EH (cell line): ENCODE measurements at places on chromosomes 2 and 18.

DNA sequence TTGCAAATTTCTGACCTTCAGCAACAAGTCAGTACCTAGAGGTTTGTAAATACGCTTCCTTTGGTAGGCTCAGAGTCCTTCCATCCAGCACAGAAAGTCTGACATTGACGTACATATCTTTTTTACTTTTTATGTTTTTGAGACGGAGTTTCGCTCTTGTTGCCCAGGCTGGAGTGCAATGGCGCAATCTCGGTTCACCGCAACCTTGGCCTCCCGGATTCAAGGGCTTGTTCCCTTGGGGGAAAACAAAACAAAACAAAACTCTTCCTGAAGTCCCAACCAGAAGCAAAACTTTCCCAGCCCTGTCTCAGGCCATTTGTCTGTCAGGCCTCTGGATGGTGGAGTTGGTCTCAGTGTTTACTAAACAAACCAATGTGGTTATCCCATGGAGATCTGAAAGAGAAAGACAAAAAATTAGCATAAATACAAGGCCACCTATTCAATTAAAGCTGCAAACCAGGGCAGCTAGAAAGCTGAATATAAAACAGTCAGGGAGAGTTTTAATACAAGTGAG, 29.6 kb upstream of the ATL2 start:
- no peak for DNase-seq

DNA sequence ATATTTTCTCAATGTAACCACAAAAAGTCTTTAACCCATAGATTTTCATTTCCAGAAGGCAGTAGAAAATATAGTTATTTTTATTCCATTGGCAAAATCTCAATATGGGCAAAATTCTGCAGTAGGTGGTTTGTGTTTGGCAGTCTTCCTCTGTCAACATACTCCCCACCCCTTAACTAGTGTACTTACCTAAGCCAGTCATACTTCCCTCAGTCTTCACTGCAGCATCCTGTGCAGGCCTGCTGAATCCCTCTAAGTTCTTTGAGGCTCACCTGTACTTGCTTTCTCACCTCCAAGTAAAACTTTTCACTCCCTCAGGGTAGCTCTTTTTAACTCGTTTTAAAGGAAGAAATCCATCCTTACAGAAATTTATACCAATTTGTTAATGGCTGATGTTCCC, 6.8 kb downstream of the CARF start:
- DNase-seq: no peak

- no peak for DNase-seq
Observed at GRCh38 chr2:215884451-215885087, 128.8 kb downstream of the MREG start.

GRCh38 chr2:56185582-56186046, 1.8 kb downstream of the CCDC85A start:
- peak; percentile 71 for DNase-seq

DNA sequence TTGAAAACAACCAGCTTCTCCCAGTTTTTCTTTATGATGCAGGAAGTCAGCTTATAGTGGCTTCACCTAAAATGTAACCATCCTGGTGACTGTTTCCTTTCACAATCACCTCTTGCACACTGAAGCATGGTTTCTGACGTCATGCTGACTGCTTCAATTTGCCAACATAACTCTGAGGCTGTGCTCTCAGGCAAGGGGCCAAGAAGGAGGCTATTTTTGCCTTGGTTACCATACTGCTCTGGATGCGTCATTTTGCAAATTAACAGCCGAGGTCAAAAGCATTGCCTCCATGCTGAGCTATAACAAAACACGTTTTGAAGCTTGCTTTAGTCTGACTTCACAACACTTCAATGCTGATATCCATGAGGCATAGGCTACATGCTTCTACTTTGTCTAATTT, 397.8 kb downstream of the METTL4 start:
- DNase-seq: peak; percentile 95

DNA sequence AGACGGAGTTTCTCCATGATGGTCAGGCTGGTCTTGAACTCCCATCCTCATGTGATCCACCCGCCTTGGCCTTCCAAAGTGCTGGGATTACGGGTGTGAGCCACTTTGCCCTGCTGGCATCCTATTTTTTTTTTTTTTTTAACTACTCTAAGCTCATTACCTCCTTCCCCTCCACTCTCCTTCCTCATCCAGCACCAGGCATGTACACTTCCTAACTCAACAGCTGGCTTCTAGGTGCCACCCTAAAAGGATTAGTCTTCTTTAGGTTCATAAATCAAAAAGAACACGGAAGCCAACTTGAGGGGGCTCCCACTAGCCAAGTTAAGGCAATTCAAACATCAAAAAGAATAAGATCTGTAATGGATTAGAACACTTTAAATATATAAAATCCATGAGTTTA, 70.6 kb upstream of the TEX51 start:
- no peak for DNase-seq

DNA sequence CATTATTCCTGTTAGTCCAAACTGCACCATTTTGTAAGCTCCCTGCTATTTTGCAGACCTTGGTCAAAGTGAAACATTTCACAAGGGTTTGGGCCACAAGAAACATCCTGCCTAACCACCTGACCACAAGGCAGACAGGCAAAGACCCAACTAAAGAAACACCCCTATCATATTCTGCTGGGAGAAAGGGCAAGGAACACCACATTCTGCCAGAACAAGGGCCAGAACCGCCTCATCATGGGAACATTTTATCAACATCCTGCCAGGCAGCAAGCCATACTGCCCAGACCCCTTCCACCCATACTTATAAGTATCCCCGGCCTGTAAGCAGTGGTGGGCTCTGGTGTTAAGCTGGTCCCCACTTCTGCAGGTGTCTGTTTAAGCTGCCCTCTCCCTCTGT, 12.0 kb upstream of the RAB31 start:
- DNase-seq: no peak

DNA sequence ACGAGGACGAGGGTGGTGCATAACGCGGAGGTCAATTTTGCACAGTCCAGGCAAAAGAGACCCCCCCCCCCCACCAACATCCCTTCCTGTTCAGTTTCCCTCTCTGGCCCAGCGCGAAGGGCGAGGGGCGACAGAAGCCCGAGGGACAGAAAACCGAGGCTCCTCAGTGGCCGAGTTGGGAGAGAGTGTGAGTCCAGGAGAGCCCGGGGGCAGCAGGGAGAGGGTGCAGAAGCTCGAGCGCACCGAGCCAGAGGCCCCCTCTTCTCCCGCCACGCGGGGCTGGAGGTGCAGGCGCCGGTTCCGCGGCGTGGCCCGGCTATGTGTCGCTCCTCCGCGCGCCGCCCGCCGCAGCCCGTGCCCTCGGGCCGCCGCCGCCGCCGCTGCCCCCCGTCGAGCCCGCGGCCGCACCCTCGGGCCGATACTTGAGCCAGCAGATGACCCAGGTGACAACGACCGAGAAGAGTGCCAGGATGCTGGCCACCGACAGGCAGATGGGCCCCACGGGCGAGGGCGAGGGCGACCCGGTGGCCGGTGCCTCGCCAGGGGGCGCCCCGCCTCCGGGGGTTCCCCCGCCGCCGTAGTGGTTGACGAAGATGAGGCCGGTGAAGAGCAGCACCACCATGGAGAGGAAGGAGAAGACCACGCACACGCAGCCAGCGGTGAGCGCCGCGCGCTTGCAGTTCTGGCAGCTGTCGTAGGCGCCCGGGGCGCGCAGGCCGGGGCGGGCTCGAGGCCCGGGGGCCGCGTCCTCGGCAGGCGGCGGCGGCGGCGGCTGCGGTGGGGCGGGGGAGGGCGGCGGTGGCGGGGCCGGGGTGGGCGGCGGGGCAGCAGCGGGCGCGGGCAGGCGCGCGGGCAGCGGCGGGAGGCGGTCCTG, 20.2 kb upstream of the PAX3 start:
- DNase-seq: peak; percentile 31

DNA sequence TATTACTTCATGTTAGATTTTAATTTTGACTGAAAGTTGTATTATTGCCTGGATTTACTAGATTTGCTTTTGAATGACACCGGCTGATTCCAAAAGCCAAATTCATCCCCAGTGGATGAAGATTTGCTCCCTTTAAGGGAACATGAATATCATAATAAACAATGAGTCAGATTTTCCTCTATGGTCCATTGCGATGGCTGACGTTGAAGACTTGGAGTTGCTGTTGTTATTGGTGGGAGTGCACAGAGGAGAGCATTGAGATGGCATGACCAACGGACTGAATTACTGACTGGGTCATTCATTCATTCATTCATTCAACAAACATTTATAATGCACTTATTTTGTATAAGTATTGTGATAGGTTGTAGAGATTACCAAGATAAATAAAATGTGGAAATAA, 33.4 kb upstream of the LYPD1 start:
- DNase-seq: peak; percentile 60

DNA sequence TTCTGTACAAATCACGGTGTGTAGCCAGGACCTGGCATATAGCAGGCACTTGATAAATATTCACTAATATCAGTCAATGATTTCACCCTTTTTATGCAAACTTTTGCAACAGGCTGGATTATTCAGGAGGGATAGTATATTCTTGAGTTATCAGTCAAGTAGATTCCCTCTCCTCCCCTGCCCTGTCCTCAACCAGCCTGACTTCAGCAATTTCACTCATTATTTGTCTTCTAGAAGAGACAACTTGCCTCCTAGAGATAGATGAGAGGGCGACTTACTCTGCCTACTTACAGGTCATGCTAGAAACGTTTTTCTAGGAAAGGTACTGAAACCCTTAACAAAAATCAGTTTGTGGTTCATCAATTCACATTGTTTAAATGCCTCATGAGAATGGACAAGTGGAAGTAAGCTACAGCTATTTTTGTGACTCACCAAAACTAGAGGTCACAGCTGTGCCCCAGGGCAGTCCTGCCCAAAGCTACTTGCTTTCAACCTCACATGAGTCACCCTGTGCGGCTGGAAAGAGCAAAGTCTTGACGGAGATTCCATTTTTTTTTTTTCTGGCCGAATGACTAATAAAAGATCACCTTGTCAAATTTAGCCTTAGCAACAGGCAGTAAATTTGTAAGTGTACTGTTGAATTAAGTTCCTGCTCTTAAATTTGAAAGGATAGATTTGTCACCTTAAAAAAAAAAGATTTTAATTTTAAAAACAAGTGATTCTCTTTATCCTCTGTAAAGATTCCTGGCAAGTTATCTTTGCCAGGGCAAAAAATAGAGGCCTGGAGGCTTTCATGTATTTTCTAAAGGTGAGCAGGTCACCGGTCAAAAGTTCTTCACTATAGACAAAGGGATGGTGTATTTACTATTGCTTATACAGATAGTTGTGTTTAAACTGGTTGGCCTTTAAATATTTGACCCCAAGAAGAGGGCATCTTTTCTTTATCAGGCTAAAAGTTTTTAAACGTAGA, 109.0 kb upstream of the SLC35G4 start:
- peak; percentile 97 for DNase-seq

GRCh38 chr2:159030674-159031380, 62.4 kb downstream of the TANC1 start:
- DNase-seq: peak; percentile 90

GRCh38 chr2:144498277-144498676, 21.6 kb downstream of the ZEB2 start:
- no peak for DNase-seq

- no peak for DNase-seq
Observed at GRCh38 chr2:871926-872680, 78.5 kb upstream of the SNTG2 start.

DNA sequence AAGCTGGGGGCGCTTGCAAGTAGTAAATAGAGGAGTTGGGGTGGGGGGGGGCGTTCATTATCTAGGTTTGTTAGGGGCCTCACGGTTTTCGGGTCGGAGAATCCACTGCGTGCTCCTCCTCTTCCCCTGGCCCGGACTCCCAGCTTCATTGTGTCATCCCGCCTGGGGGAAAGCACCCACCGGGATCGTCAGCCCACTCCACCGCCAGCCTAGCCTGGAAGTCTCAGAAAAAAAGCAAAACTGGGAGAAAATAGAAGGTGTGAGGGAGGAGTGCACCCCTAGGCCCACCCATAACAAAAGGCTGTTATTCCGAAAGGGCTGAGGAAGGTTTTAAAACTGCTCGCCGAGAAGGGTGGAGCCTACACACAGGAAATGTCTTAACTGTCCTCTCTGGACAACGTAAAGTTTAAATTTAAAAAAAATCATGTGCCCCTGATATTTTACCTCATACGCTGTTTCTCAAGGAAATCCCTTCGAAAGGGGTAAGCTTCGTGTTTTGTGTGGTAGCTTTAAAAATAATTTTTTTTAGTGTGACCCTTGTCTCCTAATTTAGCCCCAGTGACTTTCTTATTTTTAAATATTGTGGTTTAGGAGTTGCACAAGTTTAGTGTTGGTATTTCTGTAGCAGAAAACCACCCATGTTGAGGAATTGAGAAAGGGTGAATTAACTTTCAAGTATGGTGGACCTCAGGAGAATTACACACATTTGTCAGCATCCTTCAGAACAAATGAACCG, 104.2 kb downstream of the SPTBN1 start:
- peak; percentile 82 for DNase-seq

DNA sequence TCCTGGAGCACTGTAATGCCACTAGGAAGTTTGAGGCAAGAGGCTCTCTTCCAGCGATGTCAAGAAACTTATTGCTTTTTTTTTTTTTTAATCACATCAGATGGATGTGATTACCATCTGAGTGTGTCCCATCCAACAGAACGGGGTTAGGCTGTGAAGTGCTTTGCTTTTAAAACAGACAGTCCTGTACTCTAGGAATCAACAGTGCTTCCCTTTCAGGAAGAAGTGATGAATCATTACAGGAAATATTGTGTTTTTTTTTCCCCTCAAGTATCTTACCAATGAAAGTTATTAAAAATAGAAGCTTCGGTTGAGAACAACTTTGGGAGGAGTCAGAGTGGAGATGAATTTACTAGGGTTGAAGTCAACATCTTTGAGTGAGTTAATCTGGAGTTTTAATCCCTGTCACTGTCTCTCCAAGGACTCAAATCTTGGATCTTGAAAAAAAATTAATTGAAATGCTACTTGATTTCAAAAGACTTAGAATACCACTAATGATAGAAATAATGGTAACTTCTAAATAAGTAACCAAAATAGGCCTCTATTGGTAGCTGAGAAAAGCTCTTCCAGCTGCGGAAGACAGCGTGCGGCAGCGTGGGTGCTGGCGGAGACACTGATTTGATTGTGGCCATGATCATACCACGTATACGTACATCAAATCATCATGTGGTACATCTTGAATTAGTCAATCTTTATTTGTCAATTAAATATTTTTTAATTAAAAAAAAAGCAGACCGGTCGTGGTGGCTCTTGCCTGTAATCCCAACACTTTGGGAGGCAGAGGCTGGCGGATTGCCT, 45.5 kb downstream of the GATA6 start:
- DNase-seq: peak; percentile 32

- peak; percentile 59 for DNase-seq
Observed at GRCh38 chr2:120805602-120806001, 69.9 kb downstream of the GLI2 start.

GRCh38 chr2:239751679-239752355, 273.3 kb downstream of the NDUFA10 start:
- DNase-seq: no peak
